CD4-positive, alpha-beta T cell treated with Interleukin-6 at 100 ng/mL for 8 hours (primary cell): ENCODE measurements at places on chromosomes 5 and 9.

- no peak for DNase-seq
Observed at GRCh38 chr9:119873877-119874276, 504.6 kb upstream of the BRINP1 start.

DNA sequence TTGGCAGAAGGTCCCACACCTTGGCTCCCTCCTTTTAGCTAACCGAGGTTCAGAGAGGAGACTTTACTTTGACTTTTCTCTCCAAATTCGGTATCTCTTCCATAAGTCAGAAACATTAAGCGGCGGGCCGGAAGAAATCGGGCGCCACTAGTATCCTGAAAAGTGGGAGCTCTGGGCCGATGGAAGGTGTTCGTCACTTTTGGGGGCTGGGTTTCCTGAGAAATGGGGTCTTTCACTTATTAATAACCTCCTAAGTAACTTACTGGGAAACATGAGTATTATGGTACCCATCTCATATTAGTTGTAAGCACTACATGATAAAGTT, 716 bp downstream of the STX17 start:
- DNase-seq, result no peak

DNA sequence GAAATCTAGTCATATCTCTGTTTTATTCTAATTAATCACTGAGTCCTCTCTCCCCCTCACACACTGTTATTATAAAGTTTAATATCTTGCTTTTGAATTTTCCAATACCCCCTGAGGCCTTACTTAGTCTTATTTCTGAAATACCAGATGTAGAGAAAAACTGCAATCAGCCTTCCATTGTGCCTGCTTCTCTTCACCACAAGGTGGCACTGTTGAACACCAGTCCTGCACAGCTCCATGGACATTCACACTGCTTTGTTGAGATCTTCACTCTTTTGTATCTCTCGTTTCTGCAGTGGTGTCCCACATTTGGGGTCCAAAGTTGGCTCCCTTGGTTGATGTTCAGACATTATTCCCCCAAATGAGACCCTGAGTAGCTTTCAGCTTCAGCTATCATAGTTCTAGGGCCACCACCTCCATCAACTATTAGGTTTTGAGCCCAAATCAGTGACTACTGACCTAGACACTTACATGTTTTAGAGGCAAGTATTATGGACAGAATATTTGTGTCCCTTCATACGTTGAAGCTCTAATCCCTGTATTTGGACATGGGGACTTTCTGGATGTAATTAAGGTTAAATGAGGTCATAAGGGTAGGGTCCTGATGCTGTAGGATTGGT, 24.3 kb downstream of the BOD1 start:
- DNase-seq, result no peak

GRCh38 chr9:14133394-14133793, 180.5 kb downstream of the NFIB start:
- DNase-seq, result no peak

- DNase-seq, result no peak
Observed at GRCh38 chr9:137552022-137552768, 516 bp downstream of the MRPL41 start.

GRCh38 chr5:28808967-28809810, 1770.8 kb upstream of the CDH9 start:
- no peak for DNase-seq
